ENCODE measurements at places on chromosomes 11 and 22.
A peak's percentile ranks its signal among the peaks of the same experiment; 100 is the strongest.

GRCh38 chr11:123211149-123211852 lies 16.3 kb upstream of the CLMP start:
- no peak for DNase-seq

- DNase-seq, result peak; percentile 94
Observed at GRCh38 chr11:46121301-46121723, at the start of gene PHF21A. Gene PHF21A (minus strand): TSS chr11:46121454. CDS start chr11:46084219, 37,235 bp downstream.

- peak; percentile 74 for DNase-seq
Observed at GRCh38 chr11:96341211-96342013, 1.6 kb downstream of the MAML2 start.

DNA sequence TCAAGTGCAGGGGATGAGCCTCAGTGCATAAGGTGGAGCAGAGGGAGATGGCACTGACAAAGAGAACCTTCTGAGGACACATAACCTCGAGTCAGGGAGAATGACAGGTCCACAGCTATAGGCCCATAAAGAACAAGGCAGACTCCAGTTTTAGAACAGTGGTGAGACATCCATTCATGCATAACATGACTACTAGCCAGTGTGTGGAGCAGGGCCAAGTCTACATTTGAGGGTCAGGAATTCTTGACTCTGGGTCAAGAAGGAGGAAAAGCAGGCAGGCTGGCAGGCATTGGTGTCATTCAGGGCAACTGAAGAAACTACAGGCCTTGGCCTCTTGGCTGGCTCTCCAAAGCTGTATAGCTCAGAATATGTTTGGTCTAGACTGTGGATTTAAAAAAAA lies 54.9 kb downstream of the MTNR1B start:
- DNase-seq, result no peak

- DNase-seq, result no peak
Observed at GRCh38 chr22:30860176-30861105, 108.1 kb downstream of the MORC2 start.

- DNase-seq, result no peak
Observed at GRCh38 chr11:81039916-81040524, 1599.2 kb upstream of the TENM4 start.

DNA sequence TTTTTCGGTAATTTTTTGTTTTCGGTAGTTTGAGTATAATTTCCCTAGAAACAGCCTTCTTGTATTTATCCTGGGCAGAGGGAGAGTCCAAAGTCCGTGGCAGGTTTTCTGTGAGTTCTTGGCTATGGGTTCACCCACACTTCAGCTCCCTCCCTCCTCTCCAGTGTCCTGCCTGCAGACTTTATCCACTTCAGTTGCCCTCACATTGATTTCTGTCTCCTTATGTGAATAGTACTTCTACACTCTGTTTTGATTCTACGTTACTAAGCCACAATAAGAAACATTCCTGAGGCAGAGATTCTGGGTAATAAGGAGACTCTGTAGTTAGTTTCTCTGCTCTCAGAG lies 868.6 kb downstream of the METTL15 start:
- no peak for DNase-seq

DNA sequence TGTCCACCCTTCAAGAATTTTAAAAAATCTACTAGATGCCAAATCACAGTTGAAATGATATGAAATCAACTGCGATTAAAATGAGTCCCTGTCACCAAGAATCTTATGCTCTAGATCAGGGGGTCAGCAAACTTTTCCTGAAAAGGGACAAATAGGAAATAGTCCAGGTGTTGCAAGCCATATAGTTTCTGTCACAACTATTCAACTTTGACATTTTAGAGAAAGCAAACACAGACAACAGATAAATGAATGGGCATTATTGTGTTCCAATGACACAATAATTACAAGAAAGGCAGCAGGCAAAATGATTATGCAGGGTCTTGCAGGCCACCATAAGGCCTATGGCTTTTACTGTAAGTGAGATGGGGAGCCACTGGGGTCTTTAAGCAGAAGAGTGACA lies 58.6 kb downstream of the IMMP1L start:
- DNase-seq, result no peak

- no peak for DNase-seq
Observed at GRCh38 chr11:119974467-119974866, 163.4 kb downstream of the TRIM29 start.

GRCh38 chr11:120209746-120210625 lies 846 bp upstream of the OAF start:
- peak; percentile 68 for DNase-seq

GRCh38 chr11:47241841-47242301 lies 6.7 kb downstream of the ACP2 start:
- DNase-seq, result peak; percentile 95

- DNase-seq, result no peak
Observed at GRCh38 chr11:113553235-113553634, 78.0 kb upstream of the DRD2 start.

DNA sequence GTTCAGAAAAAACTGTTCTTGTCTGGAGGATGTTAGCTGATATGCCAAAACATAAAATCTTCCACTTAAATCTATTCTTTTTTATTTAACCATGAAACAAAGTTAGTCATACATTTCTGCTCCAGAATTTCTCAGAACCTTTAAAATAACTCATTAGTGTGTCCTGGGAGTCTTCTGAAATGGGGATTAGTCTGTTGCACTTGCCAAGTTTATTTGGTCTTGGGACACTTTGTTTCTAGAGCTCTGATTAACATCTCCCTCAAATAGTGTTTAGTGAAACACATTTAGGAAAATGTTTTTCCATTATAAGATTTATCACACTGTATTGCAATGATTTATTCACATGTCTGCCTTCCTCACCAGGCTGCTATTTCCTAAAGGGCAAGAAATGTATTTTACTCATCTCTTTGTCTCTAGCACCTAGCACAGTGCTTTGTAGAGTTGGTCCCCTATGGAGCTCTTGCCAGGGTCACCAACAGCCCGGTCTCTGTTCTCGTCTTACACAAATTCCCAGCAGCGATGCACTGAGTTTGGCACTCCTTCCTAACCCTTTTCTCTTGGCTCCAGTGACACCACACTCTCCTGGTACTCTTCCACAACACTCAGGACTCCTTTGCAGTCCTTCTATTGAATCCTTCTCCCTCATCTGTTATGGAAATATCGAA lies 189.2 kb downstream of the CSNK2A3 start:
- DNase-seq, result no peak

GRCh38 chr11:76654298-76654851 lies 16.2 kb downstream of the LRRC32 start:
- no peak for DNase-seq

- no peak for DNase-seq
Observed at GRCh38 chr22:48885271-48885918, 942.3 kb downstream of the BRD1 start.

DNA sequence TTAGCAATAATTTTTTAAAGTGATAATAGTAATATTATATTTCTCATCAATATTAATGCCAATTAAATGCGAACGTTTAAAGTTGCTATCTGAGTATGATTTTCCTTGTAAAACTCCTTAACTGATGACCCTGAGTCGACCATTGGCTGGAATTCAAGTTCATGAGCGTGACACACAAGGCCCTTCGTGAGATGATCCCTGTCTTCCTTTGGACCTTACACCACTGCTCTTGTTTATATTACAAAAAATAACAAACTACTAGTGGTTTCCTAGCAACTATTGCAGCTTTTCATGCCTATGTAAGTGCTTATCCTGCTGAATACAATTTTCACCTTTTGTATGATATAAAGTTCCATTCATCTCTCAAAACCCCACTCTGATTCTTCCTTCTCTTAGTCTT lies 752.9 kb downstream of the CNTN5 start:
- DNase-seq, result no peak

- no peak for DNase-seq
Observed at GRCh38 chr11:76085270-76085669, 121.0 kb downstream of the WNT11 start.

GRCh38 chr22:20237480-20238440 lies 30.4 kb downstream of the RTN4R start:
- no peak for DNase-seq

- DNase-seq, result no peak
Observed at GRCh38 chr11:120739780-120740179, 228.2 kb downstream of the GRIK4 start.

GRCh38 chr11:120807414-120808150 lies 216.3 kb upstream of the TBCEL start:
- DNase-seq, result no peak

DNA sequence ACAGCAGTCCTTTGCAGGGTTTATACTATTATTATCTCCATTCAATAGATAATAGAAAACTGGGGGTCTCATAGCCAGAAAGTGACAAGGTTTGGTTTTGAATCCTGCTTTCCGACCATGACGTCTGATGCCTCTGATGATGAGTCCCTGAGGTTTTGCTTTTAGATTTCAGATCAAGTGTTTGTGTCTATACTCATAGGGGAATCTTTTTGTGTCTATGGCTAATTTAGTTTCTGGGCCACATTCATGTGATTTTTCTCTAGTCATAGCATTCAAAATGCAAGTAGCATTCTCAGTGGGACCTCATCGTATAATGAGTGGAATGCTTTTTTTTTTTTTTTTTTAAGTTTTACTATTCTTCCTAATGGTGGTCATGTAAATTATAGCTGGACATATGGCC lies 72.9 kb downstream of the TNRC6B start:
- DNase-seq, result peak; percentile 1

DNA sequence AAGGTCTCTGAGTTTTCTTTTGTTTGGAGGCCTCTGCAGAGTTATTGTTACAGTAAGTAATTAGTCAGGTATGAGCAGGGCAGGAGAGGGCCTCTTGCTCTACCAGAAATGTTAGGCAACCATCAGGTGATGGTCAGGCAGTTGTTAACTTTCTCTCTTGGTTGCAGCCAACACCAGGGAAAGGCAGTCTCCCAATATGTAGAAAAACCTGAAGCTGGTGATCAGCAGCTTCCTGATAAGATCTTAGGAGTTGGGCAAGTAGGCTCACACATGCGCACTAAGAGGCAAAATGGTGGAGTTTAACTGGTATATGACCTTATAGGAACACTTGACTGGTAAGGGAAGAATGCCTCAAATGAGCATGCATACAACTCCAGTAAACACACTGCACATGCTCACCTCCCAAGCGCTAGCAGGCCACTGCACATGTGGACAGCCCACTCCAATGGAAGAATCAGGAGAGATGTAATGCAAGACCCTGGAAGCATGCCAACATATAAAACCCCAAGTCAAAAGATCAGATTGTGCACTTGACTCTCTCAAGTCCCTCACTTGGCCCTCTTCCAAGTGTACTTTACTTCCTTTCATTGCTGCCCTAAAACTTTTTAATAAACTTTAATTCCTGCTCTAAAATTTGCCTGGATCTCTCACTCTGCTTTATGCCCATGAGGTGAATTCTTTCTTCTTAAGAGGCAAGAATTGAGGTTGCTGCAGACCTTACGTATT lies 23.7 kb upstream of the SLC35F2 start:
- DNase-seq, result no peak

DNA sequence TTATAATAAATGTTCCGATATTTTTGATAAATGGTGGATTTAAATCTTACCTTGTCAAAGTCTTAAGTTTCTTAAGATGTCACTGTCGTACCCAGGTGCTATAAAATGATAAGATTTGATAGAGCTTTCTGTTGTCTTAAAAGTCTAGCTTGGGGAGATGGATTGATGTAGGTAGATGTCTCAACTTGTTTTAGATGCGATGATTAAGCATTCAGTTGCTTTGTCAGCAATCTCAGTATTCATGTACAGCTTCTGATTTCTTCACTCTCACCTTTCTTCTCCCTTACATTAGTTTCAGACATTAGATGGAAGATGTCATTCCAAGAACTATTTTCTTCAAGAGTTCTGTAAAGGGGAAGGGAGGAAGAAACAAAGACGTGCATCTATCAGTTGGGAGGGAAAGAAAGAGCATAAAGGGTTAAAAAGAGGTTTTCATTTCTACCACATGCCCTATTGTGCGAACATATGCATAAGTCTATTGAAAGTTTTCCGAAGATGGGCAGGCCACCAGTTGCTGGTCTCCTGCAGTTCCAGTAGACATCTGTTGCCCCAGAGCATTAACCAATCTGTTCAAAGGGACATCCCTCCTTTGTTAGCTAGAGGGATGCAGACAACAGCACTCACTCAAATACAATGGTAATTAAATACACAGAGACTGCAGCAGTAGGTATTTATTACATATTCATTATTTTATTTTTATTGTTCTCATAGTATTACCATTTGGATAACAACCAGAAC lies 38.4 kb downstream of the ZC3H12C start:
- DNase-seq, result no peak

DNA sequence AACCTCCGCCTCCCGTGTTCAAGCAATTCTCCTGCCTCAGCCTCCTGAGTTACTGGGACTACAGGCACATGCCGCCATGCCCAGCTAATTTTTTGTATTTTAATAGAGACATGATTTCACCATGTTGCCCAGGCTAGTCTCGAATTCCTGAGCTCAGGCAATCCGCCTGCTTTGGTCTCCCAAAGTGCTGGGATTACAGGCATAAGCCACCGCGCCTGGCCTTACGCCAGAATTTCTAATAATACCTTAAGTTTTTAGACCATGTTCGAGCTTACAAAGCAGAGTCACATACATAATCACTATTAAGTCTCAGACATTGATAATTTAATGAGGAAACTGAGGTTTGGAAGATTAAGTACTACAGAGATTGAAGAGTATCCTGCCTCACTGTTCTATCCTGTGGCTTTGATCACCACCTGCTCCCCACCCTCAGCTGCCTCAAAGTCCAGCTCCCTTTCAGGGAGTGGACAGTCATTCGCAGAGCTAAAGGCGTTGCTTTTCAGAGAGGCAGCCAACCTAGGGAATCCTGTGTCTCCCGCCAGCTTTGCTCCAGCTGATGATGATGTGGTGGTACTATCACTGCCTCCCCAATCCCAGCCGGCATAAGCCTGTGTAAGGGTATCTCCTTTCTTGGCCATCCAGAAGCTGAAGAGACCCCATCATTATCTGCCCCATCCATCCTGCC lies 7.7 kb downstream of the UBASH3B start:
- no peak for DNase-seq

DNA sequence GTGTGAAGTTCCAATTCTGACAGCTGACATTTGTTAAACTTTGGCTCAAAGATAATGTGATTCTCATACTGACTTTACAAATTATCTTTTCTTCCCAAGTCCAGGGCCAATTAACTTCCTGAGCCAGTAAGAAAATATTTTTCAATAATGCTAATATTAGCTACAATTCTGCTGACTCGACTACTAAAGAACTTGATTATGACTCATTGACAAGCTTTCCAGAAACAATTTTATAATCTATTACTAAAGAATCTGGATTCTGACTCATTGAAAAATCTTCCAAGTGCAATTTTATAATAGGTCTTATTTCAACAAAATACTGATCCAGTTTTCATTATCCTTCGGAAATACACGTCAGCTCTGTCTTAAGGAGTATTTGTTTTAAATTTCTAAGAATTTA lies 12.9 kb upstream of the XKR3 start:
- no peak for DNase-seq

GRCh38 chr22:45413368-45414211 lies at the start of the genes RIBC2 and SMC1B:
Gene RIBC2 (plus strand): TSS chr22:45413693. CDS start chr22:45413887, 194 bp downstream.
Gene SMC1B (minus strand): TSS chr22:45413599. CDS start chr22:45413567, 32 bp downstream.
- DNase-seq, result peak; percentile 85

DNA sequence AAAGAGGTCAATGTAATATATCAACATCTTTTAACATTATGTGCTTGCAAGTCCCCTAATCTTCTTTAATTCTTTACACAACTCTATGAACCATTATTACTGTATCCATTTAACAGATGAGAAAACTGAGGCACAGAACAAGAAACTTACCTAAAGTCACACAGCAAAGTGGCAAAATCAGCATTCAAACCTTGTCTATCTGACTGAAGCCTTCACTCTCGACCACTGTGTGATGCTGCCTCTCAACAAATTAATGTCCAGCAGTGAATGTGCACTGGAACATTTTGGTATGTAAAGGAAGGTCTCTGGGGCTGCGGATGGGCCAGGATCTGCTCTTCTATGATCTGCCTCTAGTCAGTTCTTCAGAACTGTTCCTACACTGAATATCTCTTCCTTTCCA lies 42.1 kb downstream of the PRCP start:
- DNase-seq, result no peak

- DNase-seq, result no peak
Observed at GRCh38 chr11:36030731-36031281, 86.9 kb downstream of the LDLRAD3 start.

GRCh38 chr11:118073554-118073953 lies 3.3 kb upstream of the TMPRSS4 start:
- no peak for DNase-seq

Measured in suppressor macrophage treated with lipopolysaccharide for 1 hour (primary cell).